NCI-H1048 (cell line): ENCODE measurements at places on chromosomes 16 and 17.

- no peak for DNase-seq
Observed at GRCh38 chr17:42407289-42407836, 15.7 kb downstream of the CAVIN1 start.

GRCh38 chr17:7806587-7806986 is 27.4 kb upstream of the KDM6B start:
- DNase-seq = no peak

DNA sequence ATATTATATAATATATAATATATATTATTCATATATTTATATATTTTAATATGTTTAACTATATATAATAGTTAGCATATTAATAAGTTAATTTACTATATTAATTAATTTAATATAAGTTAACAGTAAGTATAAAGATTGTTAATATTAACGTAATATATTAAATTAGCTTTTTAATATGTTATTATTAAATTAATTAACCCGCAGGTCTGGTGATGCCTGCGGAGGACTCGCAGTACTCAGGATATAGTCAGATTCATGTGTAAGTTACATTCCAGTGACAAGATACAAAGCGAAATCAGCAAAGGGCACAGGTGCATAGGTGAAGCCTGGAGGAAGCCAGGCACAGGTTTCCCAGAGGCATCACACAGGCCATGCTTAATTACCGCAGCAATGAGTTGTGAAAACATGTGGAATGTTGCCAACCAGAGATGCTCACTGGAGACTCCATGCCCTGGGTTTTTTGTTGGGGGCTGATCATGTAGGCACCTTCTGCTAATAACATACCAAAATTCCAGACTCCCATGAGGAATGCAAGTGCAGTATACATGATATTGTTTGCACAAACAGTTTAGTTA is 130.4 kb upstream of the MPHOSPH6 start:
- no peak for DNase-seq

DNA sequence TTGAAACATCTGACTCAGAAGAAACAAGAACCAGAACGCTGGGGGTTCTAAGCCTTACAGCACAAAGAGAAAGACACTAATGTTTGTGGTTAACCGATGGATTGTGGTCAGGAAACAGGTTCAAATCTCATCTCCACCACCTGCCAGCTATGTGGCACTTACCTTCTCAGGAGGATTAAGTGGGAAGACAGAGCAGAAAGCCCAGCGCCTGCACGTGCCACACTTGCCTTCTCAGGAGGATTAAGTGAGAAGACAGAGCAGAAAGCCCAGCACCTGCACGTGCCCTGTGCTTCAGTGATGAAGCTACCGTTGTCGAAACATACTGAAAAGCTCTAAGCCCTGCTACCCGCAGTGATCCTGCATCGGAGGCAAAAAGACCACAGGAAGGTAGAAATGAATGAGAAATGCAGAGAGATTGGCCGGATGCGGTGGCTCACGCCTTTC is 90.6 kb downstream of the NXN start:
- DNase-seq = no peak

- DNase-seq = no peak
Observed at GRCh38 chr17:49031965-49032928, 35.1 kb downstream of the IGF2BP1 start.

- DNase-seq = no peak
Observed at GRCh38 chr16:17543073-17543472, 72.3 kb upstream of the XYLT1 start.

GRCh38 chr17:58401287-58401686 is 16.0 kb downstream of the RNF43 start:
- DNase-seq = no peak

GRCh38 chr17:49459401-49459984 is 35.6 kb upstream of the NGFR start:
- no peak for DNase-seq

- DNase-seq = no peak
Observed at GRCh38 chr17:78101112-78101511, 27.4 kb downstream of the TMC6 start.

DNA sequence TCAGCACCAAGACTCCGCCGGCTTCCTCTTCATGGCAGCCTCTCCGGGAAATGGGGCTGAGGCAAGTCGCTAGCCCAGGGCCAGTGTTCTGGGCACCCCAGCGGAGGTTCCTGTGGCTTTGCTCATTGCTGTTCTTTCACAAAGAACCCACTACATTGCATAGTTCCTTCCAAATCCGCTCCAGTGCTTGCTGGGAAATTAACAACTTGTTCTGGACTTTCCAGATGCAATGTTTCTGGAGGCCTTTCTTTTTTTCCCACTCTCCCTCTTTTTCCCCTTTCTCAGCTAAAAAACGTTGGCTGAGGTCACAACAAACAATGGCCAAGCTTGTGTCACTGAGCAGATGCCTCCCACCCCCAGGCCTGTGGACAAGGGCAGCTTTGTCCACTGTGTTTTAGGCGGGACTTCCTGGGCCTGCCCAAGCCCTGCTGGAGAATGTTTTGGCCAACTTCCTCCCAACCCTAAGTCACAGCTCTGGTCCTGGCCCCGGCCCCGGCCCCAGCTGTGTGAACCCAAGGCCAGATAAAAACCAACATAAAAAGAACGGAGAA is 131.5 kb upstream of the RCVRN start:
- no peak for DNase-seq

DNA sequence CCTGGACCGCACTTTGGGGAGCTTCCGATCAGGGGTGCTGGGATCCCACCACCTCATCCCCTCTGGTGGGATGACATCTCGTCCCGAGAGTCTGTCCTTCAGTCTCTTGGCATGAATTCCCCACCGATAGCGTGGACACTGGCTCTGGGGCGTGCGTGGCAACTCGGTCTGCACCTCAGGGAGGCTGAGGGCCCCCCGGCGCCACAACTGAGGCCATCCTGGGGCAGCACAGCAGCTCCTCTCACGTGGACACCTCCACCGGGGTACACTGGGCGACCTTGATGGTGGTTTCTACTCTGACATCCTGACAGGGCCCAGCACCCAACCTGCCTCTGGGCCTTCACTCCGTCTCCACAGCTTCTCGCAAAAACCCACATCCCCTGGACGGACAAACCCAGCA is 8.6 kb downstream of the PDIA2 start:
- DNase-seq = no peak

- no peak for DNase-seq
Observed at GRCh38 chr17:21298983-21299519, 14.5 kb downstream of the MAP2K3 start.
